Activated CD4-positive, alpha-beta T cell treated with anti-CD3 and anti-CD28 coated beads, Interleukin-2, amount 50 U/mL, for 4 hours (primary cell): ENCODE measurements at places on chromosomes 1 and 21.

GRCh38 chr1:30085811-30086770, 637.3 kb downstream of the MATN1 start:
- DNase-seq: no peak

DNA sequence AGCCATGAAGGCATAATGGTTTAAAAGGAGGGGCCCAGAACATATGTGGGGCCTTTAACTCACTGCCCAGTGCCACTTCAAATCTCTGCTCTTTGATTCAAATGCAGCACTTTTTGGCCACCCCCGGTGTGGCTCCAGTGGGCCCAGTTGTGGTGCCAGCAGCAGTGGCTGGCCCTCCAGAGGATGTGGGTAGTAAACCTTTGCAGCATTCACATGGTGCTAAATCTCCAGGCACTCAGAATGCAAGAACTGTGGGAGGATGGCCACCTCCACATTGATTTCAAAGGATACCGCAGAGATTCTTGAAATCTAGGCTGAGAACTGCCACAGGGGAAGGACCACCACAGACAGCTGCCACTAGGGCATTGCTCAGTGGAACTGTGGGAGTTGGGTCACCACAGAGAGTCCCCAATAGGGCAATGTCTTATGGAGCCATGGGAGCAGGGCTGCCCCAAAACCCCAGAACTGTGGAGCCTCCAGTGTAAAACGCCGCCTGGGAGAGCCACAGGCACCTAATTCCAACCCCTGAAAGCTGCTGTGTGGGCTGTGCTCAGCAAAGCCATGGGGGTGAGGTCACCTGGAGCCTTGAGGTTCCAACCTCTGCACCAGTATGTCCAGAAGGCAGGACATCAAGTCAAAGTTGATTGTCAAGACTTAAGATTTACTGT, 6.6 kb upstream of the ADAM30 start:
- no peak for DNase-seq

DNA sequence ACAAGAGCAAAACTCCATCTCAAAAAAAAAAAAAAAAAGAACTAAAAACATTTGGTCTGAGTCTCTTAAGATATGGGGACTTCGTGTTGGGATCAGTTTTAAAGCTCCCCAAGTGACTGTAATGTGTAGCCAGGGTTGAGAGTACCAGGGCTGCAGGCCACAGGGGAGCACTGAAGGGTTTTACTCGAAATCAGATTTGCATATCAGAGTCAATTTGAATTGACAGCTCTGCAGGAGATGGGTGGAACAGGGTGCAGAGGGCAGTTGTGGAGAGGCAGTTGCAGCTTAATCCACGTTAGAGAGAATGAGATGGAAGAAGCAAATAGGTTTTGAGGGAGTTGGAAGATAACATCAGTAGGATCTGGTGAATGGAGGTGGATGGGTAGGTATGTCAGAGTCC, 20.6 kb upstream of the ELOA start:
- no peak for DNase-seq

DNA sequence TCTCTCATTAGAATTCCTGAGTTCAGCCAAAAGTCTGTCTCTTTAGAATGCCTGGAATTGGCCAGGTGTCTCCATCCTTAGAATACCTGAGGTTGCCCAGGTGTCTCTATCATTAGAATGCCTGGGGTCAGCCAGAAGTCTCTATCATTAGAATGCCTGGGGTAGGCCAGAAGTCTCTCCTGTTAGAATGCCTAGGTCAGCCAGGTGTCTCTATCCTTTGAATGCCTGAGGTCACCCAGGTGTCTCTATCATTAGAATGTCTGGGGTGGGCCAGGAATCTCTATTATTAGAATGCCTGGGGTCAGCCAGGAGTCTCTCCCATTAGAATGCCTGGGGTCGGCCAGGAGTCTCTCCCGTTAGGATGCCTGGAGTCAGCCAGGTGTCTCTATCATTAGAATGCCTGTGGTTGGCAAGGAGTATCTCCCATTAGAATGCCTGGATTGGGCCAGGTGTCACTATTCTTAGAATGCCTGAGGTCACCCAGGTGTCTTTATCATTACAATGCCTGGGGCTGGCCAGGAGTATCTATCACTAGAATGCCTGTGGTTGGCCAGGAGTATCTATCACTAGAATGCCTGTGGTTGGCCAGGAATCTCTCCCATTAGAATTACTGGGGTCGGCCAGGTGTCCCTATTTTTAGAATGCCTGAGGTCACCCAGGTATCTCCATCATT, 43.0 kb downstream of the RNF187 start:
- DNase-seq: no peak

DNA sequence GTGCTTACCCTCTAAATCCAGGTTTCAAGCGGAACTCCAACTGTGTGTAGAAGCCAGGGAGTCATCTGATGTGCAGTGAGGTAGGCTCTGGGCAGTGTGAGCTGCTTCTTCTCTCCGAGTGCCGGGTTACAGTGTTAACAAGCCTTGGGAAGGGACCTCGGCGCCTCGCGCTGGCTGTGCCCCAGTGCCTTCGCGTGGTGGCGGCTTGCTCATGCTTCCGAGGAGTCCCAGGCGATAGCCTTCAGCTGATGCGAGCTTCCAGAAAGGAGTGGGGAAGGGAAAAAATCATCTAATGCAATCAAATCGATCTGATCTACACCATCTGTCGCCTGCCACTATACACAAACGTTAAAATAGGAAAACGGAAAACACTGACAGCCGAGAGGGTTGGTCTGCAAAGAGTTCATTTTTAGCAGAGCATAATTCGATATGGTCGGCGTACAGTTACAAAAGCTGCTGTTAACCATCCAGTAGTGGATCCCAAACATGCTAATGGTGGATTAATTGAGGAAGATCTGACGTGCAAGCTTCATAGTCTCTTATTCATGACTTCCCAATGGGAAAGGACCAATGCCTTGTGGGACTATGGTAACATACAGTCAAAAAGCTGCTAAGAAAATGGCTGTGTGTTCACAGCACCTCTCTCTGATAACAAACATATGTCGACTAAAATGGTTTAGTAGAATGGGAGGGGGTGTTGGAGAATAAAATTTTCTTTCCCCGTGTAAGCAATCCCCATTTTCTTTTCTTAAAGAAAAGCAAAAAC, 128.7 kb upstream of the DPYD start:
- DNase-seq: no peak

- no peak for DNase-seq
Observed at GRCh38 chr1:18429654-18430053, 51.1 kb upstream of the KLHDC7A start.

DNA sequence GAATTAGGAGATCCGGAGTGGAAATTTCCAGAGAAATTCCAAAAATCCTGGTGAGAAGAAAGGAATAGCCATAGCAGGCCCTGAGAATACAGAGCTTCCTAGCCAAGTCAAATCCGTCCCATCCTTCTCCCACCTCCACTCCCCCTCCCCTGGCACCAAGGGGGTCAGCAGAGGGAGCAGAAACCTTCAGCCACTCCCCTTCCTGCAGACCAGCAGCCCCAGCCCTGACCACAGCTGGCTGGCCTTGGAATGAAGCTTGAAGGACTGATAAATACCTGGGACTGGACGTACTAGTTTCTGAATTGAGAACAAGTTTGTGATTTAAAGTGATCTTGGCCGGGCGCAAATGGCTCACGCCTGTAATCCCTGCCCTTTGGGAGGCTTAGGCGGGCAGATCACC, 13.8 kb upstream of the RIPPLY3 start:
- no peak for DNase-seq

DNA sequence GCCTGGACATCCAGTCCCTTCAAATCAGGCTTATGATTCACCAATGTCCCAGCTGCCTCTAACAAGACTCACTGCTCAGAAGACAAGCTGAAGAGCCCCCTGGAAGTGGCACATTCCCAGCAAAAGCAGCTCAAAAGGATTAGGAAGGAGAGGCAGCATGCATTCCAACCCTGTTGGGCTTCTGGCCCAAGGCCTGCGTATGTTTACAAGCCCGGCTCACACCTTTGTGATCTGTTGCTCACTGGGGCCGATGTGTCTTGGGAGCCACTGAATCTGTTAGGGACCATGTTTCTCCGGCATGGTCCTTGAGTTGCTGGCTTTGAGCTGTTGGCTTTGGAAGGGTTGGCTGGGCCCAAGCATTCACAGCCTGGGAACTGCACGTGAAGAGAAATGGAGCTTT, 81.2 kb upstream of the C1orf174 start:
- no peak for DNase-seq

DNA sequence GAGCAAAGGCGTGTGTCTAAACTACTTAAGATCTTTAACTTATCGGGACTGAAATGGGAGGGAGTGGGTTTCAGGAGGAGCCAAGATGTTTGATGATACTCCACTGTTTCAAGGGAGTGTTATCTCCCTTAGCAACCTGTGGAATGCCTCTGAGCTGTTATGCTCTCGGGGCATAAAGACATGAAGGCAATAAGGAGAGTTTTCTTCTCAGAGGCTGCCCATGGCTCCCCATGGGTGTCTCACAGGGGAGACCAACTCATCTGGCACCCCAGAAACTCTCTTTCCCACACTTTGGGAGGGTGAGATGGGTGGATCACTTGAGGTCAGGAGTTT, 130.0 kb downstream of the LIPI start:
- DNase-seq: no peak

DNA sequence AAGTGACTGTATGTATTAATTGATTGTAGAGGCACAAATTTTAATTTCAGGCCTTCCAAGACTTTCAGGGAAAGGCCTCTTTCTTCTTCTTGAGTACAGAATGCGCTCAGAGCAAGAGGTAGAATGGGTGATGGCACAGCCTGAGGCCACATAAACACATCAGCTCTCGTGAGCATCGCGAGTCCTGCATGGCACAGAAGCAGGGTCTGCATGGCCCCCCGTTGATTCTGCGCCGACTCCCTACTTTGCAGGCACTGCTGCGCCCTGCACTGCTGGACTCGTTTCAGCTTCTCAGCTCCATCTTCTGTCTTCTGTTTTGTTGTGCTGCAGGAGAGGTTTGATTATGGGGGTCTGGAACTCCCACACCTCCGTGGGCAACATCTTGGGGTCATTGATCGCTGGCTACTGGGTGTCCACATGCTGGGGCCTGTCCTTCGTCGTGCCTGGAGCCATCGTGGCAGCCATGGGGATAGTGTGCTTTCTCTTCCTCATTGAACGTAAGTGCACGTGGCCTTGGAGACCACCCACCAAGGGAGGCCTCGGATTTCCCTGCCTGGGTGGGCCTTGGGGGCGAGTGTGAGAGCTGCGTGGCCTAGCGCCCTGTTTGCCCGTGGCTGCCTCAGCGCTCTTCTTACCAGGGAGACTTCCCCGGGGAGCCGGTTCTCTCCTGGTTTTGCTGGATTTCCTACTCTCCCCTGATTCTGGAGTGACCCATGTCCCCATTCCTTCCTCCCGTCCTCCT, 29.6 kb downstream of the SLC37A1 start:
- no peak for DNase-seq

DNA sequence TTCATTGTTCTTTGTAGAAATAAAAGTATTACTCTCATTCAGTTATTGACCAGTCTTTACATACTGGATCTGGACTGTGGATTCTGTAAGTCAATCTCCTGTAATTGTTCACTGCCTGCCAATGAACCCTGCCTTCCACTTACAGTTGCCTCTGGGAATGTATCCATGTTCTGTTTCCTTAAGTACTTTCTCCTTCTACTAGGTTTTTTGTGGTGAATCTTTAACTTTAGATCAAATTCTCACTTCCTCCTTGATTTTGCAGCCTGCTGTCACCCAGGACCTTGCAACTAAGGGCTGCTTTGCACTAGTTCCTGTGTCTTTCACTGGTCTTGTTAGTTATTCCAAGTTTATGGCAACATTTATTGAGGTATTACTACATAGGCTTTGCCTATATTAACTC, 28.2 kb upstream of the ANKRD13C start:
- no peak for DNase-seq

DNA sequence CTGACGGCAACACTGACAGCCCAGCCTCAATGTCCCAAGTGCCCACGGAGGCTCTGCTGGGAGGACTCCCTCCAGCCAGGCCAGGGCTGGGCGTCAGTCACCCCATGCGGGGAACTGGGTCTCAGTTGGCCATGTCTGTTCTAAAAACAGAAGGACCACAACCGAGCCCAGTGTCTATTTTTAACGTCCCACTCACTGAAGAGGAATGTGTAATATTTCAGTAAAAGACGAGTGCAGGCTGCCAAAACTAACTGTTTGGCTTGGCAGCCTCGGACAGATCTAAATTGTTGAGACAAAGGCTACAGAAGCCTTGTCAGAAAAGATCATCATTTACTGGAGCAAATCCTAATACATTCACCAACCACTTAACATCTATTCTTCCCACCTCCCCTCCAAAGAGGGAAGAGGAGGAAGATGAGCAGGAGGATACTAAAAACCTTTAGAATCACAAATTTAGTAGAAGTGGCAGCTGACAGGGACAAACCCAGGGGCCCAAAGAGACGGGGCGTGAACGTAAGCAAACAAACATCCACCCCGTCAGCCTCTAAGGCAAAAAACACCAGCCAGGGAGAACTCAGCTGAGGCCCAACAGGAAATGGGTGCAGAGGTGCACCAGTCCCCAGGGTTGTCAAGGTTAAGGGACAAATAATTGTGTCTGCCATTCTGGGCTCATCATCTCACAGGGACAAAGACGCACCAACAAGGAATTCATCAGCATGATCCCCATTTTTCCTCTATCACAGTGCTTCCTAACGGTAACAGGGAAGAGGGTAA, 18.7 kb downstream of the C1orf198 start:
- DNase-seq: no peak

DNA sequence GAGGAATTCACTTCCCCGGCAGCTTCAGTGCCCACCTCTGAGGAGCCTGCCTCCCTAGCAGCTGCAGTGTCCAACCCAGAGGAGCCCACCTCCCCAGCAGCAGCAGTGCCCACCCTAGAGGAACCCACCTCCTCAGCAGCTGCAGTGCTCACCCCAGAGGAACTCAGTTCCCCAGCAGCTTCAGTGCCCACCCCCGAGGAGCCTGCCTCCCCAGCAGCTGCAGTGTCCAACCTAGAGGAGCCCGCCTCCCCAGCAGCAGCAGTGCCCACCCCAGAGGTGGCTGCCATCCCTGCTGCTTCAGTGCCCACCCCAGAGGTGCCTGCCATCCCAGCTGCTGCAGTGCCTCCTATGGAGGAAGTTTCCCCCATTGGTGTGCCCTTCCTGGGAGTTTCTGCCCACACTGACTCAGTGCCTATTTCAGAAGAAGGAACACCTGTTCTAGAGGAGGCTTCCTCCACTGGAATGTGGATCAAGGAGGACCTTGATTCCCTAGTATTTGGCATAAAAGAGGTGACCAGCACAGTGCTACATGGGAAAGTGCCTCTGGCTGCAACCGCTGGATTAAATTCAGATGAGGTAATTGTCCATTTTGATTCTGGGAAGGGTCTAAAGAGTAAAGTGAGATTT, 77.4 kb upstream of the BMP8A start:
- no peak for DNase-seq

- no peak for DNase-seq
Observed at GRCh38 chr1:212254853-212255363, 30.3 kb upstream of the PPP2R5A start.
